HEK293T (cell line): ENCODE measurements at places on chromosomes 3 and 15.

DNA sequence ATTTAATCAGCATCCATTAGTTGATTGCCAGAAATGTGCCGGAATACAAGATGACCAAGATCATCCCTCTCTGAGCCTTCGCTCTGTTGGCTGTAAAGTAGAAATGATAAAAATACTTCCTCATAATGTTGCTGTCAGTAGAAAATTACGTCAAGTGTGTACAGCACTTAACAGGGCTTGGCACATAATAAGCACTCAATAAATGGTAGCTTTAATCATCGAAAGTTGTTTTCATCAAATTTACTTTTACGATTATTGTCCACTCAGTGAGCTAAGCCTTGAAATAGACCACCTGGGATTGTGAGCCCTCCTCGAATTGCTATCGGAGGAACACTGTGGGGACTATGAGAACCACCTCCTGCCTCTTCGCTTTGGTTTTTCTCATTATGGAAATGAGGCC lies 301.3 kb upstream of the TPRG1 start:
- no peak for DNase-seq

DNA sequence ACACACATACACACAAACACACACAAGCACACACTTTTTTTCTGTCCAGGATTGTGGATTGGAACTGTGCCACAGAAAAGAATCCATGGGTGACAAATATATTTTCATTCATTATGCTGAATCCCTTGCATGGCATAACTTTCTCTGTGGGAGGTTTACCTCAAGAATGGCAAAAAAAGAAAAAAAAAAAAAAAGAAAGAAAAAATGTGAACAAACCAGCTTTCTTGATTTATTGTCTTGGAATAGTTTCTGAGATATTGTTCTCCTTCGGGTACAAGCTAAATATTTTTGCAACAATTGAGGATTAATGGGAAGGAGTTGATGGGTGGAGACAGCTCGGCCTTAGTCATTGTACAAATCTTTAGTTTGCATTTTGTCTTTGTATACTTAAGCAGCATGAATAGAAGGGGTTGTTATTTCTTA lies 153.1 kb downstream of the GMNC start:
- DNase-seq, result no peak

DNA sequence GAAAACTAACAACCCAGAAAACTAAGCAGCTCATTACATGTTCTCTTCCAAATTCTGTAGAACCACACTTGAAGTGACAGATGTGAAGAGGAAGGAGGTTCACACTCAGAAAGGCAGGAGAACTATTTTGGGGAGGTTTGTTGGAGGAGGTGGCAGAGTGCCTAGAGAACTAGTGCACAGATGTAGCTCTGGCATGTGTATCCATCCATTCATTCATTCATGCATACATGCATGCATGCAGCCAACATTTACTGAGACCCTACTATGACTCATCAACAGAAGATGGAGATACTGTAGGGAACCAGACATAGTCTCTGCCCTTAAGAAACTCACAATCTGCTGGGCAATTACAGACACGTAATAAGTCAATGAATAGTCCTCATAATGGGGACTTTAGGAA lies 116.7 kb downstream of the ERC2 start:
- DNase-seq, result no peak

GRCh38 chr15:63918317-63918672 lies 84.5 kb upstream of the HERC1 start:
- no peak for DNase-seq

- no peak for DNase-seq
Observed at GRCh38 chr3:145942052-145942451, 218.9 kb downstream of the PLOD2 start.
